ENCODE measurements at places on chromosomes 3 and 15. TPM values are rescaled to one million over a fixed set of nuclear protein-coding genes. Genes with fewer than 3 reads are reported as not detected.

The LRRC3B gene
- polyA plus RNA-seq, result not detected

The BHLHE40 gene
- 34.6 TPM for polyA plus RNA-seq

The DNAH12 gene
- not detected for polyA plus RNA-seq

GRCh38 chr15:43505738-43506137 lies 11.7 kb upstream of the MAP1A start:
- DNase-seq, result no peak

DNA sequence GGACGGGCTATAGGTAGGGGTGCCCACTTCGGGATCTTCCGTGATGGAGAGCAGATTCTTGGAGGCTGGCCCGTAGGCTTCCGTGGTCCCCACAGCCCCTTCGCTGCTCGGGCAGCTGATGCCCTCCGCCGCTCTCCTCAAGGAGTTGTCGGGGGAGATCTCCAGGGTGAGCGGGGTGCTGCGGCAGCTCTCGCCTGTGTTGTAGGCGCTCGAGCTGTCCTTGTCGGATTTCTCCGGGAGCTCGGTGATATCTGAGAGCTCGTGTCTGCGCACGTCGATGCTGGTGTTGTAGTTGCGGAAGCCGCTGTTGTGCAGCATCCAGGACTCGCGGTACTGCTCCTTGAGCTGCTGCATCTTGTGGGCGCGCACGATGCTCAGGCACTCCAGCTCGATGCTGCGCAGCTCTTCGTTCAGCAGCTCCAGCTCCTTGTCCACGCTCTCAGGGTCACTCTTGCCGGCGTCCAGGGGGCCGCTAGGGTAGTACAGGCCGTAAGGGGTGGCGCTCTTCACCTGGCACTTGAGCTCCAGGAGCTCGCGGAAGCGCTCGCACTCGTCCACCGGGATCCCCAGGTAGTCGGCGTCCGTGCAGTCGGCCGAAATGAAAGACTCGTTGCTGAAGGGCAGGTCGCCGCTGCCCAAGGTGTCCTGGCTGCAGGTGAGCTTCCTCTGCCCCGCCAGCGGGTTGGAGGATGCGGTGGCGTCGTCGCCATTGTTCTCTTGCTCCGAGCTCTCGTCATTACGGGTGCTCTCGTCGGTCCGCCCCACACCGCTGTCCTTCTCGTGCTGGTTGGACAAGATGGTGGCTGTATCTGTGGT lies 240.4 kb downstream of the PDZRN3 start:
- DNase-seq, result no peak

DNA sequence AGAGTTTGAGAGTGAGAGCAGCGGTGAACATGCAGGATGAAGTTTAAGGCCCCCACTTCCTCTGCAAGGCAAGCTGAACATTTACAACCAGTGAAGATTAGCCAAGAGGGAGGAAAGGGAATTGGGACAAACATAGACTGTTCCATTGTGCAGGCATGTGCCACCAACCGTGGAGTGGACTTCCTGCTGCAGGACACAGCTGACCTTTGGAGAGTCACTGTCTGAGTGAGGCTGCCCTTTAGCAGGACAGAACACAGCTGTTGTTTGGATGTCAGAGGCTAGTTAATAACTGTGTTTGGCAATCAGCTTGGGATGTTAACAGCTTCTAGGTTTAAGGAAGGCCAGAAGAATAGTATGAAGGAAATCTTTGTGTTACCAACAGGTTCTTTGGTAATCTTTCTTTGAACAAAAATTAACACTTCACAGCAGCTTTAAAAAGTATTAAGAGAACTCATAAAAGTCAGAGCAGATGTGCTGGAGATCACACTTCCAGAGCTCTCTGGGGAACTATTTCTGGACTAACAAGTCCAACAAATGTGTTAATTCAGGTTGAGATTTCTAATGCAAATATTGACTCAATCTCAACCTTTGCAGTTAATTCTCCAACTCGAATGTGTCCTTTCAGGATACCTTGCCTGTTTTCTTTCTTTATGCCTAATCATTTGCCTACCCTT lies 31.4 kb downstream of the CTDSPL start:
- DNase-seq, result no peak

Data from CD4-positive, alpha-beta memory T cell (primary cell).